SK-N-DZ (cell line): ENCODE measurements at places on chromosomes 4 and X.
A peak's percentile ranks its signal among the peaks of the same experiment; 100 is the strongest.

DNA sequence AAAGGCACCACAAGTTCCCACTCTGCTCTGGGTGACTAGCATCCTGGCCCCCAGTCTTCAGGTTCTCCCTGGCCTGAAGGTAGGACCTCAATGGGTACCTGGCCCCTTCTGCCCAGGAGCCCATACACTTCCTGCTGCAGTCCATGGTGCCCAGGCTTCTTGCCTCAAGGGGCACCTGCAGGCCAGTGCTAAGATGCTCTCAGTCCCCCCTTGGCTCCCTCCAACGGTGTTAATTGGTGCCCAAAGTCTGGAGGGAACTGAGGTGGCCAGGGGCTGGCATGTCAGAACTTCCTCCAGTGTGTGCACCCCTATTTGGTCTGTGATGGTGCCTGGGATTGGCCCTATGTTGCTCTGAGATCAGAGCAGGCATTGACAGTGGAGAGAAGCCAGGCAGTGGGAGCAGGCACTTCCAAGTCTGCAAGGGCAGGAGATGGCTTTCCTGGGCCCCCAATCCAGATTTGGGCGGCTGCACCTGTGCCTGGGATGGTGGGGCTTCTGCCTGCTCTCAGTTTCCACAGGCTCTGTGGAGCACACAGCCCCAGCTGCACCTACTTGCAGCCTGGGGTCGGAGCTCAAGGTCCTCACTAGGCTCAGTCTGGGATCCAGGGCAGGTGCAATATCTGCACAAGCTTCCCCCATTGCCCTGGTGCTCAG lies 301.6 kb downstream of the FAM47B start:
- DNase-seq = no peak

GRCh38 chr4:119683518-119683917 lies 54.9 kb upstream of the PDE5A start:
- DNase-seq = no peak

- no peak for DNase-seq
These were observed 70.8 kb upstream of the BCOR start for GRCh38 chrX:40168480-40169011.

DNA sequence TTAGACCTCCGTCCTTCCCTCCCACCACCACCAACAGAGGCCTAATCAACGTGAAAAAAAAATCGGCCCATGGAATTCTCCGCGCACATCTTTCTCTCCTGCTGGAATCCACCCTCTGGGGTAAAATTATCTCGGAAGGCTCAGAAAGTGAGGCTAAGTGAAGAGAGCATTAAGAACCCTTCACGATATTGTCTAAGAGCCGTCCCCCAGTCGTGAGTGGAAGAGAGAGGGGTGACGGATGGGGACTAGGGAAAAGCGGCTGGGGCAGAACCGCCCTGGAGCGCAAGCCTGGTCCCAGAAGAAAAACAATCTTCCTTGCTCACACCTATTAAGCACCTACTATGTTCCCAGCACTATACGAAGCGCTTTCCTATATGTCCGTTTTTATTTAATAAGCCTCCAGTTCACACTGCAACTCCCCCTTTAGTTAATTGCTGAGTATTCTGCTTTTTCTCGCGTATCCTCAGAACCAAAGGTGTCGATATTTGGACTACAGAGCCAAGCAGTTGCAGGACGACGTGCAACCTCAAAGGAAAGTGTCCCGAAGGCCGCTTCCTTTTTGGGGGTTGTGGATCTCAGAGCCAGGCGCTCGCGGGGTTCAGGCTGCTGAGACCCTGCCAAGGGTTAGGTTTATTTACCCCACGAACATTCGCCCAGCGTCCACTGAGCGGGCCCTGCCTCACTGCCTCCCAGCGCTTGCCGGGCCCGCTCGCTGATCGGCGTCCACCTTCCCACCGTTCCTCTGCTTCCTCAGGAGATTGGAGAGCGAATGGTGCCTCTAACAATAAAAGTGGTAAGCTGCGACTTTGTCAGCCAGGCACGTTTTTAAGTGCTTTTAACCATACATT lies 889 bp downstream of the MGARP start:
- no peak for DNase-seq

- DNase-seq = no peak
These were observed 104.9 kb downstream of the CLNK start for GRCh38 chr4:10579648-10580047.

GRCh38 chr4:113730467-113731216 lies 30.9 kb downstream of the CAMK2D start:
- no peak for DNase-seq

DNA sequence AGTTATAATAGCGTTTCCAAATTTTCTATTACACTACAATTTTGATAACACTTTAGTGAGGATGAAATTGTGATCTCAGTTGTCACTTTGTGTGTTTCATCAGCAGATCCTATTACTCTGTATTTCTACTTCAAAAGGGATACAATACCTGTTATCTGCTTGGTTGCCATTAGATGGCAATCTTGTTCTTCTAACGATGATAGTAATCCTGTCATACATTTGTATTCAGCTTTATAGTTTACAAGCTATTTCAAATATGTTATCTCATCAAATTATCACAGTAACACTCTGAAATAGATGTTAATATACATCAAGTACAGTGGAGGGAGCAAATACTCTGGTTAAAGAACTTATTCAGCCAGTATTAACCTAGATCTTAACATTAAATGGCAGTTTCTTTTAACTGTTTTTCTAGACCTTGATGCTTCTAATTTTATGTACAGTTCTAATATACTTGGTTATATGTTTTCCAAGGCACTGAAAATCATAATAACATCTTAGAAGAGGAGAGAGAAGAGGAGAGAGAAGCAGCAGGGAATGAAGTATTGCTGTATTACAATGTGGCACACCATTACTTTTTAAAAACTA lies 292.0 kb downstream of the CCSER1 start:
- DNase-seq = peak; percentile 54

GRCh38 chrX:69218407-69218997 lies 53.2 kb upstream of the PJA1 start:
- DNase-seq = no peak

- no peak for DNase-seq
These were observed 135.8 kb downstream of the GASK1B start for GRCh38 chr4:158036998-158037397.

DNA sequence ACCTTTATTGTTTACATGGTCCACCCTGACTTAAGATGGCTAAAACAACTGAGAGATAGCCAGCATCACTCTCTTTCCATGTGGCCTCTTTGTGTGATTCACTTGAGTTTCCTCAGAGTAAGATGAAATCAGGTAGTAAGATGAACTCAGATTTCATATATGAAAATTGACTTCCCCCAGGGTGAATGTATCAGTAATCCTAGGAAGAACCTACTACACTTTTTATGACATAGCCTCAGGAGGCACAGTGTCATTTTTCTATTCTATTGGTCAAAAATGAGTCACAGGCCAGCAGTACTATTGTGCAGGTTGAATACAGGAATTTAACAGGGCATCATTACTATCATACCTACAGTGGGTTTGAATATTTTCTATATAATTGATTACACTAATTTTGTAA lies 14.6 kb upstream of the SULT1E1 start:
- DNase-seq = no peak

DNA sequence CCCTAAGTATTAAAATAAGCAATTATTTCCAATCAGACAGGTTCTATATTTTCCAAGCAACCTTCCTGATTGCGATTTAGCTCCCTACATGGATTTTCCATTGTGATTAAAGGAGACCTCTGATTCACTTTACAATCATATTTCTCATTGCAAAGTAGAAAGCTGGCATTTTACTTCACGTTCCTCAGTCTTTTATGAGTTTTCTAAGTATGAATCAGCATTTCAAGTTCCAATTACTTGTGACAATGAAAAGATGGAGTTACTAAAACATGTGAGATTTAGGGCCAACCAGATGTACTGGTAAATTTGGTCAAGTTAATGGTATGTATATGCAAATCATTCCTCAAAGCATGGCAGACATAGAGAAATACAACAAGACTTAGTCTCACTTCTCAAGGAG lies 206.2 kb downstream of the KCNIP4 start:
- no peak for DNase-seq

GRCh38 chr4:125573368-125573767 lies 258.6 kb downstream of the FAT4 start:
- no peak for DNase-seq

DNA sequence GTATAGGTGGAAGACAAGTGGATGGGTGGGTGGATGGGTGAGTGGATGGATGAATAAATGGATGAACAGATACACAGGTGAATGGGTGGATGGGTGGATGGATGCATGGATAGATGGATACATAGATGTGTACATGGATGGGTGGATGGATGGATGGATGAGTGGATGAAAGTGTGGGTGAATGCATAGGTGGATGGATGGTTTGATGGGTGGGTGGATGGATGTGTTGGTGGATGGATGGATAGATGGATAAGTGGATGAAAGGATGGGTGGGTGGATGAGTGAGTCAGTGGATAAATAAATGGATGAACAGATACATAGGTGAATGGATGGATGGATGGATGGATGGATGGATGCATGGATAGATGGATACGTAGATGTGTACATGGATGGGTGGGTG lies 1.6 kb downstream of the CRLF2 start:
- DNase-seq = no peak

DNA sequence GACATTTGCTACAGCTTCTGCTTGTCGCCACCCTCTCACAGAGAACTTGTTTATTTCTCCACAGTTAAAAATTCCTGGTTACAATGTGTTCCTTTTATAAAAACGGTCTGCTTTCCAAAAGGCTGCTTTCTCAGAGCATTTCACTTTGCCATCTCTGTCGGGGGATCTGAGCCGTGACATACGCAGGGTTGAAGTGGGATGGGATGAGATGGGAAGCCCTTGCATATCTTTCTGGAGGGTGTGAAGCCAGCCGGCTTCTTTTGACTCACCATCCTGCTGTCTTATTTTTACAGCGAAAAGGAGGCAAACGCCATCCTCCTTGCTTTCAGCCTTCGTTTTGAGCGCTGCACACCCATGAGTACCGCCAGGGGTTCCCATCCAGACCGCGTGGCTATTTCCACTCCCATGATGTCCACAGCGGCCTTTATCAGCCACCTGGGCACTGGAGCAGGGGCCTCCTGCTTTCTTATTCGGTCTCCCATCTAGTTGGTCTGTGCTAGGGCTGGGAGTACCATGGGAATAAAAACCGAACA lies 99.8 kb upstream of the GATB start:
- no peak for DNase-seq

GRCh38 chr4:183765251-183765911 lies 106.3 kb downstream of the TRAPPC11 start:
- no peak for DNase-seq

DNA sequence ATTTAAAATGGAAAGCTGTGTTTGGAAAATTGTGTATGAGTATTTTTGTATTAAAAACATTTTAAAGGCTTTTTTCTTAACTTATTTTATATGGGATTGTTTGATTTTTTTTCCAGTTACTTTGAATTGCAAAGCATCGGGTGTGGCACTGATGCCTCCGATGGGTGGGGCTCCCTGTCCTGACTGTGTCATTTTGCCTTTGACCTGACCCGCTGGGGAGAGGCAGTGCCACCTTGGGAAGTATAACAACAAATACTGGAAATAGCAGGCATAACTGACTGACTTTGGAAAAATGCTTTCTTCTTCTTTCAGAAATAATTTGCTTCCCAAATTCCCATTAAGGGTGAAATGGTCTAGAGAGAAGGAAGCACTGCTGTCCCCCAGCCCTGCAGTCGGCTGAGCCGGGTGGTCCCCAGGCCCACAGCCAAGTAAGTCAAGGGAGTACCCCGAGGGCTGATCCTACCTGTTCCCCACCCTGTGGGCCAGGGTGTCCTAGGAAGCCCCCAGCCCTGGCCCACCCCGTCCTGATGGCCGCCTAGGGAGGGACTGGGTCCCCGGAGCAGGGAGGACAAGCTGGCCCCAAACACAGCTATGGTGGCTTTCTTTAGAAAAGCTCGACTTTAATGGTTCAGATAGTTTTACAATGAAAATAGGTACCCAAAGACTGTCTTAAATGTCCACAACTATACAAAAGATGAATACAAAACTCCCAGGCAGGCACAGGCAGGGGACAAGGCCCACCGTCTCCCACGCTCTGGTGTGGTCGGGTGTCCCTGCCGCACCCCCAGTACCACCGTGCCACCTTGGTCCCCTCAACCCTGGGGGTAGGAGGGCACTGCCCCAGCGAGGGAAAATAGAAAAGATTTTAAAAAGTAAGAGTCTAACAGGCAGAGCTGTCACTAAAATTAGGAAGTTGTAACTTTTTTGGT lies 26.4 kb downstream of the NELFA start:
- DNase-seq = no peak

DNA sequence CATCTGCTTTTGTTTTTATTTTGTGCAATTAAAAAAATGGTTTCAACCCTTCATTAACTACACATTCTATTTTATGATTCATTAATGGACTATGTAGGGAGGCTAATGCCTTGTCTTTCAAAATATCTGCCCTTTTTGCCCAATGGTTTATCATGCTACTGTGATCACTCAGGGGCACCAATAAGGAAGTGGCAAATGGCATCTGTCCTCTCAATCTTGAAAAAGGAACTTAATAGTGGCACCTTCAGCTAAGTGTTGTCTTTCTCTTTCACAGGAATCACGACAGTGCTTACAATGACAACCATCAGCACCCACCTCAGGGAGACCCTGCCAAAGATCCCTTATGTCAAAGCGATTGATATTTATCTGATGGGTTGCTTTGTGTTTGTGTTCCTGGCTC lies 57.1 kb downstream of the COMMD8 start:
- DNase-seq = no peak

- DNase-seq = no peak
These were observed 90.7 kb downstream of the PAPSS1 start for GRCh38 chr4:107629318-107629717.

- peak; percentile 0 for DNase-seq
These were observed 57.7 kb upstream of the ATXN3L start for GRCh38 chrX:13377550-13377934.

GRCh38 chr4:72314869-72315268 lies 254.2 kb downstream of the ADAMTS3 start:
- DNase-seq = no peak

DNA sequence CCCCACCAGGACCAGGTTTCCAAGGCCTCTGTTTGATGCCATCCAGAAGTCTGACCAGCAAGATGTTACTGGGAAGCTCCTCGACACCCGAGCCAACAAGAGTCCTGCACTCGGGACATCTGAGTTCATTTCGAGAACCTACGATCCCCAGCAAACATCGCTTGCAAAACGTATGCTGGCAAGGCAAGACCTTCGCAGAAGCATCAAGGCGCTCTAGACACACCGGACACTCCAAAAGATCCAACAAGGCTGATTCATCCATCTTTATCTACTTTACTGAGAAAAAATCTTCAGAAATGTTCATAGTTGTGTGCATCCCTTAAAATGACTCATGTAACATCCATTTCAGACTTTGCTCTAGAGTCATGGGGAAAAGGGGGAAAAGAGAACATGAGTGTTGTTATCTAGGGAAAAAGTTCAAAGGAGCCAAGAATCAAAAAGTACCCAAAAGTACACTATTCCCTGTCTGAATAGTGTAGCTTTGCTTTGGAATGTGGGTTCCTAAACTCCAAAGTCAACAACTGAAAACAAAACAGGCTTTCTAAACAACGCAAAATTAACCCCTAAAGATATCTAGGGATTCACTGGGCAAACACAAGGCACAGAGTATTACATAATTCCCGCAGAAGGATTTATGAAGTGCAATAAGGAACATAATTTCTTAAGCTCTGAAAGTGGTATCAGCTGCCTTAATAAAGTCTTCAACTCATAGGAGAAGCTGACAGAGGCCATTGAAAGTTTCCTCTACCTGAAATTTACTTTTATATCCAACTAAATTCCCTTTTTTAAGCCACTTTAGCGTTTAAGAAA lies 1.6 kb downstream of the SH3RF1 start:
- peak; percentile 24 for DNase-seq
